SJSA1 (cell line): ENCODE measurements at places on chromosomes 6 and 20. TPM values are rescaled to one million over a fixed set of nuclear protein-coding genes. Genes with fewer than 3 reads are reported as not detected.

The GABRR2 gene
- 0.09 TPM in 1 of 2 replicates, not detected in the other for total RNA-seq

The GGT7 gene
- 1.5 and 3.9 TPM in 2 replicates for total RNA-seq

The RBM38 gene
- 14.1 and 20.8 TPM in 2 replicates for total RNA-seq

The CDH26 gene
- not detected in 2 replicates for total RNA-seq

The NHLRC1 gene
- 1.3 and 4.6 TPM in 2 replicates for total RNA-seq

The ANKRD66 gene
- not detected in 2 replicates for total RNA-seq

The WFDC11 gene
- not detected in 2 replicates for total RNA-seq
